ENCODE measurements at places on chromosomes 7 and 10.

- no peak for DNase-seq
Observed at GRCh38 chr7:87445897-87446296, 29.6 kb downstream of the ABCB4 start.

- DNase-seq, result no peak
Observed at GRCh38 chr7:132249256-132249971, 326.9 kb downstream of the PLXNA4 start.

GRCh38 chr7:137801003-137801402, 45.8 kb downstream of the DGKI start:
- no peak for DNase-seq

DNA sequence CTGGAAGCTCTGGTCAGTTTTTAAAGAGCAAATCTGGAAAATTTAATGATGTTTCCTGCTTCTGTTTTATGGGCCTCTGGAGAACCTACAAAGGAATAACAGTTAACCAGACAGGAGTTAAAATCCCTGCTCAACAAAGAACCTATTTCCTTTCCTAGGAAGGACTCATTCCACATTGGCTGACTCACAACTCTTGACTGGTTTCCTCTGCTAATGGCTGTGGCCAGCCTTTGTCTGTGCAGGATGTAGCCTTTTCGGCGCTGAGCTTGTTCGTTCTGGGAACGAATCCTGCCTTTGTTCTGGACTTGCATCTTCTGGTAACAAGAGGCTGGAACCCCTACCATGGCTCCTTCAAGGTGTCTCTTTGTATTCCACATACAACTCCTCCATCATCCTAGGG, 112.8 kb upstream of the PDCD4 start:
- no peak for DNase-seq

DNA sequence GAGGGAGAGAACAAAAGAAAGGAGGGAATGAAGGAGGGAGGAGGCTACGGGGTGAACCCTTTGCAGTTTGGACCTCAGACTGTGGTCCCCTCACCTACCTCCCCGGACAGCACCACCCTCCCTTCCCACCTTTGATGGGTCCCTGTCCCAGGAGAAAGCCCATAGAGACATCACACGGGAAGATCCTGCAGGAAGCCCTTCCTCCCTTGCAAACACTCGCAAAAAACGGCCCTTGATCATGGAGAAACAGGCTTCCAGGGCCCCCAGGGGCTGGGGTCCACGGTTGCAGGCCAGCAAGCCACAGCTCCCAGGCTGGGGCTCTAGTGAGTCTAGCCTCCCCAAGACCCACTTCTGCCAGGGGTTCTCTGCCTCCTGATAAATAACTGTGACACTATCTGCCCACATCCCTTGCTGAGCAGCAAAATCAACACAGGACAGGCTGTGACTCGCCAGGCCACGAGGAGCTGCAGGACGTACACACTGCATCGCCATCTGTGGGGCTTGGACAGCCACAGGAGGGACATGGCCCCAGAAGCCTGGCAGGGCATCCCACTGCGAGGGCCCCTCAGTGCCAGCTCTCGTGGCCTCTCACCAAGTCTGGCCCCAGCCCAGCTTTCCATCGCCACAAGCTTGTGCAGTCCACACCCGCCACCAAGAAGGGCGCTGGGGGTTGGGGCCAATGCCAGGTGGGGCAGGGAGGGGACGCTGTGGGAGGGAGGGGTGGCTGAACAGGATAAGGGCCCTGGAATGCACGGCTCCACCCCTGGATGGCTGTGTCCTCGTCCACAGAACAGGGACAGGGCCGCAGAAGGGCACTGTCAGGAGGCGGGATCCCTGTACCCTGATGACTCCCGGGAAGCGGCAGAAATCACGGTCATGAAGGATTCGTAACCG, 34.2 kb downstream of the PDGFA start:
- no peak for DNase-seq

DNA sequence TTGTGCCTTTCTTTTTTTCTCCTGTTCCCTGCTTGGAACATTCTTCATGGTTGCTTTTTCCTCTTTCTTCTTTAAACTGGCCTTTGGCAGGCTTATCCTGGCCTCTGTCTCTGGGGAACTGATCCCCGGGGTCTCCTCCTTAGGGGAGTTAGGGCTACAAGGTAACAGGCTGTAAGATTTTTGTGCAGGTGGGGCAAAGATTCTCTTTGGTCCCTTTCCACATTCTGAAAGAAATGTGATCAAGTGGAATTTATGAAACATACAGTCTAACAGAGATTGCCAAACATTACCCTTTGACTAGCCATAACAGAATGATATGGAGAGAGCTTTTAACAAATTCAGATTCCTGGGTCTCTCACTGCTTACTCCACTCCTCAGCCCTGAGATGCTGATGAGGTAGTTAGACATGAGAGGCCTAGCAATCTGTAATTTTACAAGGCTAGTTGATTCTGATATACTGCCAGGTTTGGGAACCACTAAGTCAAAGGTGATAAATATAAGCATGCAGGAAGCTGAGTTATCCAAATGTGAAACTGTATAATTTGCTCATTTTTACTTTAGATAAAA, 8.8 kb downstream of the ZCWPW1 start:
- no peak for DNase-seq

All from activated CD4-positive, alpha-beta T cell treated with anti-CD3 and anti-CD28 coated beads, Interleukin-2, amount 50 U/mL, for 4 hours (primary cell).